NCI-H1105 (cell line): ENCODE measurements at places on chromosomes 13 and 19.

DNA sequence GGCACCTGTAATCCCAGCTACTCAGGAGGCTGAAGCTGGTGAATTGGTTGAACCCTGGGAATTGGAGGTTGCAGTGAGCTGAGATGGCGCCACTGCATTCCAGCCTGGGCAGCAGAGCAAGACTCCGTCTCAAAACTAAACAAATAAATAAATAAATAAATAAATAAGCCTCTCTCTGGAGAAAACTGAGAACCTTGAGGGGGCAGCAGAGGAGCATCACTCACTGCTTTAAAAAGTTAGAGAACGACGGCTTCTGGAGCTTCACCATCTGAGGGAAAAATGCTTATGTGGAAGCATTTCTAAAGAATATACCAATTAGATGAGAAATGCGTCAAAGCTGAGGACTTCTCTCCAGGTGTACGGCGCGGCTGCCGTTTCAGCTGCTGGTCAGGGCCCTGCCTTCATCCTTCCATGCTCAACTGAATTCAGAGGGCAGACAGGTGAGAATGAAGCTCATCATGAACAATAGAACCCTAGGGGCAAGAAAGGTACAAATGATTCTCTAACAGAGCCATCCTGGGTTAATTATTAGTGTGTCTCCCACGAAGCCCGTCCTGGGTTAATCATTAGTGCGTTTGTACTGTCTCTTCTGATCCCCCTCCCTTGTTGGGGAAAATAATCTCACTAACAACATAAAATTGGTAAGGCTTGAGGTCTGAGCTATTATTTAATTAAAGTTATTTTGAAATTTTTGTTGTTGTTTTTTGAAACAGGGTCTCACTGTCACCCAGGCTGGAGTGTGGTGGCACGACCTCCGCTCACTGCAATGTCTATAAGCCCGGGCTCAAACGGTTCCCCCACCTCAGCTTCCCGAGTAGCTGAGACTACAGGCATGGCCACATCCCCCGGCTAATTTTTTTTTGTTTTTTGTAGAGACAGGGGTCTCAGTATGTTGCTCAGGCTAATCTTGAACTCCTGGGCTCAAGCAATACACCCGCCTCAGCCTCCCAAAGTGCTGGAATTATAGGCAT, 80.1 kb downstream of the IPO5 start:
- no peak for DNase-seq

GRCh38 chr13:46173656-46174055, 8.3 kb downstream of the LCP1 start:
- DNase-seq = no peak

GRCh38 chr19:48394331-48395169, 1.1 kb downstream of the GRIN2D start:
- no peak for DNase-seq

GRCh38 chr19:35512831-35513627, 420 bp downstream of the DMKN start:
- DNase-seq = no peak

DNA sequence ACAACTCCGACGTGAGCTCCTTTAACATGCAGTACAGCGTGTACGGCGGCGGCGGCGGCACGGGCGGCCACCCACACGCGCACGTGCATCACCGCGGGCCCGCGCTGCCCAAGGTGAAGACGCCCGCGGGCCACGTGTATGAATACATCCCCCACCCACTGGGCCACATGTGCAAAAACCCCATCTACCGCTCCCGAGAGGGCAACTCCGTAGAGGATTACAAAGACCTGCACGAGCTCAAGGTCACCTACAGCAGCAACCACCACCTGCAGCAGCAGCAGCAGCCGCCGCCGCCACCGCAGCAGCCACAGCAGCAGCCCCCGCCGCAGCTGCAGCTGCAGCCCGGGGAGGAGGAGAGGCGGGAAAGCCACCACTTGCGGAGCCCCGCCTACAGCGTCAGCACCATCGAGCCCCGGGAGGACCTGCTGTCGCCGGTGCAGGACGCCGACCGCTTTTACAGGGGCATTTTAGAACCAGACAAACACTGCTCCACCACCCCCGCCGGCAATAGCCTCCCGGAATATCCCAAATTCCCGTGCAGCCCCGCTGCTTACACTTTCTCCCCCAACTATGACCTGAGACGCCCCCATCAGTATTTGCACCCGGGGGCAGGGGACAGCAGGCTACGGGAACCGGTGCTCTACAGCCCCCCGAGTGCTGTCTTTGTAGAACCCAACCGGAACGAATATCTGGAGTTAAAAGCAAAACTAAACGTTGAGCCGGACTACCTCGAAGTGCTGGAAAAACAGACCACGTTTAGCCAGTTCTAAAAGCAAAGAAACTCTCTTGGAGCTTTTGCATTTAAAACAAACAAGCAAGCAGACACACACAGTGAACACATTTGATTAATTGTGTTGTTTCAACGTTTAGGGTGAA, 6.6 kb downstream of the SLITRK5 start:
- peak; percentile 39 for DNase-seq

DNA sequence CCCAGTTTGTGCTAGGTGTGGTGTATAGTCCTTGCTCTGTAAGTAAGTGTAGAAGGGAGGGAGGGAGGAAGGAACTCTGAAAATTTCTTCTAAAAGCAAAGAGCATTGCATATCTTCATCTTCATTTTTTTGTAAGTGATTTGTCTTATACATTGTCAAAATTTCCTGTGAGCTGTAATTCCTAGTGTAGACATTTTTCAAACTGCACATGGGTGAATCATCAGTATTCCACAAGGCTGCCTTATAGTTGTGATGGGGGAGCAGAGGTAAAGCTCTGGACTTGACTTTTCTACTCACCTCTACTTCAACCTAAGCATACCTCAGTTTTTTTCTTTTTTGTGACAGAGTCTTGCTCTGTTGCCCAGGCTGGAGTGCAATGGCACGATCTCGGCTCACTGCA, 86.9 kb downstream of the CDK8 start:
- DNase-seq = no peak

DNA sequence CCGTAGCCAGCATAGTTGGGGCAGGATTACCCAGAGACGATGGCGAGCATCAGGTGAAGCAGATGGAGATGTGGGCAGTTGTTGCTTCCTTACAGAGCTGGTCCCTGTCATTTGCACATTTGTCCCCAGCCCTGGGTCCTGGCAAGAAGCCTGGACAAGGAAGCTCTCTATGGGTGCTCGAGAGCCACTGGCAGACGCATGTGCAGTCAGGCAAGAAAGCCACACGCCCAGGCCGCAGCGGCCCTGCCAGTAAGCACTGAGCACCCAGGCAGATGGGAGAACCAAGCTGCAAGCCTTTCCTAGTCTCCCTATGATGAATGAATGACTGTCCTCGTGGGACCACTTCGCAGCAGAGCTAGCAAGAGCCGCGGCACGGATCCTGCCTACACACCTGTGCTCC, 182.8 kb downstream of the FOXO1 start:
- DNase-seq = no peak

DNA sequence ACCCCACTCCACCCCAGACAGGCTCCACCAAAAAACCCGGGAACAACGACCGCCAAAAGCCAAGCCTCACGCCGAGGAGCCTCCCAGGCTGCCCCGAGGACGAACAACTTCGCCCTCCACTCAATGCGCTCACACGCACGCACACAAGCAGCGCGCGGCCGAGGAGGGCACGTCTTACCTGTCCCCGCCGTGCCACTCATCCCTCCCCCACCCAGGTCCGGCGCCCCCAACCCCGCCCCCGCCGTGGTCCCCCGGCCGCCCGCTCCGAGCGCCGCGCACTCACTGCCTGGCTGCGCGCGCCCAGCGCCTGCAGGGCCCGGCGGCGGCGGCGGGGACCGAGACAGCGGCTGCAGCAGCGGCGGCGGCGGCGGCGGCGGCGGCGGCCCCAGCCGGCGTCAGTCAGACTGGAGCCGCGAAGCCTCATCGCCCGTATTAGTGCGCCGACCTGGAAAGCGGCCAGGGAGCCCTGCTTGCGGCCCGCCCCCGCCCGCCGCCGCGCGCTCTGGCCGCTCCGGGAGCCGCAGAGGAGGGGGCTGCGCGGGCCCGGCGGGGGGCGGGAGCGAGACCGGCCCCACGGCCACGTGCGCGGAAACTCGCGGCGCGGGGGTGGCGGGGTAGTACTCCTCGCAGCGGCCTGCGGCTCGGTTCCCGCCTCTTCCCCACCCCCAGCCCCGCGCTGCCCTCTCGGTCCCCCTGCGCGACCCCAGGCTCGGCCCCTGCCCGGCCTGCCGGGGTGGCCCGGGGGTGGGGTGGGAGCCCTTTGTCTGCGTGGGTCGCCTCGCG, at the start of gene SMAD9:
SMAD9 (minus strand) TSS at position 406 of the 783 bp plus-strand sequence. CDS start 40,549 bp downstream, outside the sequence.
- DNase-seq = peak; percentile 73

- DNase-seq = no peak
These were observed 231.8 kb downstream of the SHISA2 start for GRCh38 chr13:25819856-25820530.

GRCh38 chr19:54416695-54417491, 1.6 kb downstream of the TTYH1 start:
- no peak for DNase-seq

- DNase-seq = no peak
These were observed 471.8 kb downstream of the LIG4 start for GRCh38 chr13:107743526-107743925.

DNA sequence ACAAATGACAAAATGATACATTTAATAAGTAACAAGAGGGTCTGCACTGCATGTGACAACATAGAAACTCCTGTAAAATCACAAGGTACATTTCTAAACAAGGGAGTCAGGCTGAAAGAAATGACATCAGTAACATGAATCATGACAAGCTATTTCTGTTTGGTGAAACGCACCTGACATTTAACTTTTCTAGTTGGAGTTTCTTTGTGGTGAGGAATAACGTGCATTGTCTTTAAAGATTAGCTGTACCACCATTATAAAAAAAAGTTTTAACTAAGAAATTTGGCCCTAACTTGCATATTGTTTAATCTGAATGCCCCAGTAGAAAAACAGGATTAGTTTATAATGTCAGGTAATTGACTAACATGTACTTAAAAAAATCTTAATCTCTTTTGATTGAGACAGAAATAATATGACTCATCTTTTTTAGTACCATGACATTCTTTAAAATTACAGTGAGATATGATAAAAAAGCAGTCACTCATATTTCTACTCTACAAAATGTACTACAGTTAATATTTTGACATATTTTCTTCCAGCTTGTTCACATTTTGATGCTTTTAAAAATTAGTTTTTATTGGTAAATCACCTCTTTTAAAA, 418.2 kb downstream of the KLF12 start:
- no peak for DNase-seq

- DNase-seq = peak; percentile 41
These were observed 5.7 kb upstream of the FOXO1 start for GRCh38 chr13:40671956-40672764.

DNA sequence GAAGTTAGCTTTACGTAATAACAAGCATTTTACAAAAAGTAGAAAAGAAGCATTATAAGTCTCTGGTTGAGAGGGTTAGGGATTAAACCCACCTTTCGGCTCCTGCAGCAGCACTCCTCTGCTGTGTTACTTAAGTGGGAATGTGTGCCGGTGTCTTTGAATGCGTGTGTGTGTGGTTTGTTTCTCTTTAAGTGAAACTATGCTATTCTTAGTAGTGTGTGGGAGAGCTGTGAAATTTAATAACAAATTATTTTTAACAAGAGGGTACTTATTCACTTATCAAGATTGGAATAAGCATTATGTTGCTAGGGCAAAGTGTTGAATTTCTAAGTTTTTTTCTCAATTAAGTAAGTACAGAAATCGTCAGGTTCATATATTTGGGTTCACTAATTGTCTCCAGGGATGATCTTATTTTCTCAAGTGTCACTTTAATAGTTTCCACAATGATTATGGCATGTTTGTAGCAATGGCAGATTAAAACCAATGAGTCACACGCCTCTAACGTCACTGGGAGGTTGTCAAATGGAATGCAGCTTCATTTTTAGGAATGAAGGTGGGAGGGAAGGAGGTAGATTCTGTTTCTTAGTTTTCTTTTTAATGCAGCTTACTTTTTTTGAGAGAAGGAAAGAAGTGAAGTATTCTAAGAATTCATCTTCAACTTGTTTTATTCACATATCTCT, 151.3 kb downstream of the LMO7 start:
- no peak for DNase-seq

DNA sequence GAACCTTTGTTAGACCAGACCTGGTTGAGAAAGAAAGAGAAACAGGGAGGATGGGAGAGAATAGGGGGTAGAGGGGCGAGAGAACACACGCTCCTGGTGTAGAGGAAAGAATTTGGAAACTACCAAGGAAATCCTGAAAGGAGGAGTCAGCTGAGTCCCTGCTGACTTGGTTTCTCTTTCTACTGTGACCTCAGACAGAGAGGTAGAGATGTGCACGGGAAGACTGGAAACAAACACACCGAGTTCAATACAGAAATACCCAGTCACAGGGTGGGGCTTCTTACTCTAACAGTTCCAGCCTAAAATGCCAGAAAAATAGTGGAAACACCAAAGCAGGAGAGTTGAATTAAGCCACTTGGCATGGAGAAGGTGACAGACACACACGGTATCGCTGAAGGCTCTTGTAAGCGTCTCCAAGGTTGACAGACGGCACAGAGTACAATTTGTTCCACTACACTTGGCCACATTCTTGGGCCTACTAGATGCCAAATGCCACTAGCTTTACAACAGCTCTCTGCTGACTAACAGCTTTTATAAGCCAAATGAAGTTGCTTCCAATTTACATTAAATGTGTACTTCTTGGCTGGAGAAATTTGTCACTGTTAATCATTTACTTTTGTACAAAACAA, 28.1 kb downstream of the LATS2 start:
- DNase-seq = no peak

- no peak for DNase-seq
These were observed 4.1 kb downstream of the TNFSF13B start for GRCh38 chr13:108273429-108274118.

DNA sequence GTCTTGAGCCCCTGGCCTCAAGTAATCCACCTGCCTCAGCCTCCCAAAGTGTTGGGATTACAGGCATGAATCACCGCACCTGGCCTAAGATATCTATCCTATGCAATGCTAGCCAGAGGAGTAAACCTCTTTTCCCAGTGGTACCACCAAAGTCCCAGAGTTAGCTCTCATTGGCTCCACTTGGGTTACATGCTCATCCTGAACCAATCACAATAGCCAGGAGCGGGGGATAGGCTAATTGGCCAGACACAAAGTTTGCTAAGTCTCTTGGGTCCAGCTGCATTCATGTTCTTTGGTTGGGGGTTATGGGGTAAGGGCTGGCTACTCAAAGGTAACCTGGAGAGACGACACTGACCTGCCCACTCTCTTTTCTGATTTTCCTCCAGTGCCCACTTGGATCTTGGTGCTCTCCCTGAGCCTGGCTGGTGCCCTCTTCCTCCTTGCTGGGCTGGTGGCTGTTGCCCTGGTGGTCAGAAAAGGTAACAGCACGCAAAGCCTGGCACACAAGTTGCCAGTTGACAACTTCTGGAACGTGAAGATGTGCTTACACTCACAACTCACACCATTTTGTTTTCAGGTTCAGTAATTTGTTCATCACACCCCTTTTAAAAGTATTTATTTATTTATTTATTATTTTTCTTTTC, 7.8 kb downstream of the C19orf38 start:
- no peak for DNase-seq

- no peak for DNase-seq
These were observed 38.1 kb downstream of the NUFIP1 start for GRCh38 chr13:44951184-44951583.

DNA sequence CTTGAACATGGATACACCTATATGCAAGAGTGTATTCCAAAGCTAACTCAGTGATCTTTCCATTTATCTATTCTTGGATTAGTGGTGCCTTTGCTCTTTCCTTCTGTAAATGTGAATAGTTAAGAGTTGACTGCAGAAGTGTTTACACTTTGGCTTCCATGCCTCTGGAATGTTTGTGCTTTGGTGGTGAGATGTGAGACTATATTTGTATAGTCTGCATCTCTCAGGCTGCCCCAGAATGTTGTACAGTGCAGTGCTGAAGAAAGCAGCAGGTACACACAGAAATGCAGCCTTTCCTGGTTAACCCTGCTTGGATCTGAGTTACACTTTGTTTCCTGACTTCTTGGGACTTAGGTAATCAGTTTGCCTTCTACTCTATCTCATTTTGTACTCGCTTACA, 90.2 kb downstream of the DNAJC15 start:
- no peak for DNase-seq
